ENCODE measurements at places on chromosomes 6 and 20.

GRCh38 chr20:34102342-34102741, 9.7 kb downstream of the EIF2S2 start:
- DNase-seq: no peak

DNA sequence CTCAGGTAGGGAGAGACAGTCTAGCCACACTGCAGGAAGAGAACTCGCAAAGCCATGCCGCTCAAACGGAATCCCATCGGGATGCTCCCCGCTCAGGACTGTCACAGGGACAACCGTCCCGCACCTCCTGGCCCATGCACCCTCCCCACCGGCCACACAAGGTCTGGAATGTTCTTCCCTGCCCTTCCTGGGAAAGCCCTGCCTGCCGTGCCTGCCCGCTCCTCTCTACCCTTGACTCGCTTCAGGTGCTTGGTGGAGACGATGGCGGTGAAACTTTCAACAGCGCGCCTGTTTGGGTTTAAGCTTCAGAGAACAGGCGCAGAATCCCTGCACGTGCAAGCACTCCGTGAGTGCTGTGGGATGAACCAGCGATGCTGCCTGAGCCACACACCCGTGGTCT, 20.6 kb downstream of the TAF4 start:
- DNase-seq: no peak

DNA sequence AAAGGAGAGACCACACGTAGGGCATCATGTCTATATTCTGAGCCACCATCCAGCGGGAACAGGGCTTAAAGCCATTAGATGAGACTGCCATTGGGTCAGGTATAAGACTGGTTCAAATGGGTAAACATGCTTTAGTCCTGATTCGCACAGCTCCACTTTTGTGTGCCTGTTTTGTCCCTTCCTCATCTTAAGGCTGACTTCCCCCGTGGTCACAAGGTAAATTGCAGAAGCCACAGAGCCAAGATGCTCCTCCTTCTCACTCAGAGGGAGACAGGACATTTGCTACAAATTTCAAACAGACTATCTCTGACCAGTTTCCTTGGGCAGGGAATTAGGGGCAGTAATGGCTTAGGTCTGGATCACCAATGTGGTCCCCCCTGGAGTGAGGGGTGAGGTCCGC, 11.4 kb upstream of the IFNGR1 start:
- no peak for DNase-seq

DNA sequence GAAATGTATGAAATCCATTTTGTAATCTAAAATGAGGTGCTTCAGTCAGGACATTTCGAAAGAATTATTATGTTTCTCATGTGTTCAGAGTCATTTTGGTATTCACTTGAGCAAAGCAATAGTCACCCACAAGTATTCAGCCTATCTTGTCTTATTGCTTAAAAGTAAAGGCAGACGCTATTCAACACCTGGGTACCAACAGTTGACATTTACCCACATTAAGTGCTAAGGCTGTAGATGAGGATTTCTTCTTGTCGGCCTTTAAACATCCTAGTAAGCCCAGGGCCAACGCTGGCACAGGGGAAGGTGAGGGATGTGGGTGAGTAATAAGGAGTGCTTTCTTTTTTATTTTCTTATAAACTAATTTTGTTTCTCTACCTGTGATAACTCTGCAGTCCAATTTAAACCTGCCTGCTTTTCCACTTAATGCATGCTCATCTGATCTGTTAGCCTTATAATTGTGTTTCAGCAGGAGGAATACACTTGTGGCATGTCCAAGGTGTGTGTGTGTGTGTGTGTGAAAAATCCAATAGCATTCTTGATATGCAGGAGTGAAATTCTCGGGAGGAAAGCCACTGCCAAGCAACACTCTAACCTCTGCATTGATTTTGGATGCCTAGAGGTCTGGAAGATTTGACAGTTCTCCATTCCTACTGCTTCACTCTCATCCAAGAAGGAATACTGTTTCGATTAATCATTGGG, 252.0 kb downstream of the SOX4 start:
- no peak for DNase-seq

- DNase-seq: no peak
These were observed 215.5 kb upstream of the ECI2 start for GRCh38 chr6:4350567-4351519.

- DNase-seq: no peak
These were observed 7.2 kb downstream of the NHSL1 start for GRCh38 chr6:138492113-138492512.

DNA sequence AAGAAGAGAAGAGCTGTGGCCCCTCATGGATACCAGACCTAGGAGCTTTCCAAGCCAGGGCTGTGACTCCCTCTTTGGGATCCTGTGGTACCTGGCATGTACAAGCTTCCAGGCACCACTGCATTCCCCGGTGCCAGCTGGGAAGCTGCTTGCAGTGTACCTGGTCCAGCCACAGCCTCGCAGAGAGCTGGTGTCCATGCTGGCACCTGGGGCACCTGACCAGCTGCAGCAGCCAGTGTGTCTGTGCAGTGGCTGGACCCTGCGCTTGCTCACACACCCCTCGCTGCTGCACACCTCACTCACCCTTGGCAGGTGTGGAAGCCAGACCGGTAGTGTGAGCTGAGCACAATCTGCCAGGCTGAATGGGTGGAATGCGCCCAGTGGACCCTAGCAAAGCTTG, 190.9 kb upstream of the MAN1A1 start:
- no peak for DNase-seq

- DNase-seq: no peak
These were observed 33.9 kb upstream of the RNF144B start for GRCh38 chr6:18353251-18353650.

GRCh38 chr6:166417285-166417691, 34.5 kb upstream of the MPC1 start:
- DNase-seq: no peak

DNA sequence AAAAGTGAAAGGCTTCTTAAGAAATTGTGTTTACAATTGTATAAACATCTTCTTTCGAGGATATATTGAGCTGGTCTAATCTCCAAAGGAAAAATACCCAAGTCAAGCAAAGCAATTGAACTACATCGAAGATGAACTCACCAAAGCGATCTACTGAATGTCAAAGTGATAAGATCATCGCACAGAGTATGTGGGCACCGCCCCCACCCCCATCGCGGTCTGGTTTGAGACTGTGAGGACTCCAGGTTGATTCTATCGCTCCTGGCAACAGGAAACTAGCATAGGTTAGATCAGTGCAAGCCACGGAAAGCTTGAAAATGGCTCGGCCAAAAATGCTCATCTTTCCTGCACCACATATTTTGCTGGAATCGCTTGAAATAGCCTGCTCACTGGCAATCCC, 133.2 kb upstream of the RPS6KA2 start:
- DNase-seq: no peak

GRCh38 chr20:14583413-14583812, 246.0 kb upstream of the FLRT3 start:
- no peak for DNase-seq

DNA sequence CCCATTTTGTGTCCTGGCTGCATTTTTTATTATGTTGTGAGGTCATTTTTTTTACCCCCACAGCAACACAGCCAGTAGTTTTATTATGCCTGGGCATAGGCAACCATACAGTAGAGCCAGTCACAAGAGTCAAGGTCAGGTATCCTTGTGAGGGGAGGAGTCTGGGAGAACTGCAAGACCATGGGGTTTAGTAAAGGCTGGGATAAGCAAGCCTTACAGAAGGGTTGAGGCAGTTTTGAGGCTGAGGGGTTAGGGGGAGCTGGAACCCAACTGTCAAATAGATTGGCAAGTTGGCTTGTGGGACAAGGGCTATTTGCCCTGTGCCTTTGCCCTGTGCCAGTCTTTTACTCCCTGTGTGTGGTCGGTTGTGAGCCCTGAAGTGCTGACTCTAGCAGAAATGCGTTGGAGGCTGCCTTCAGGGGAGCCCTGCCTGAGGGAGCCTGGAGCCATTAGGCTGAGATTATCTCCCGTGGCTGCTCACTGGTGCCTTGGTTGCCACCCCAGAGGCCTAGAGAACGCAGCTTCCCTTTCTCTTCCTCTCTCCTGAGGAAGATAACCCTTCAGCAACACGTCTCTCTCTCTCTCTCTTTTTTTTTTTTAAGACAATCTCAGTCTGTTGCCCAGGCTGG, 31.1 kb downstream of the RALY start:
- DNase-seq: no peak

DNA sequence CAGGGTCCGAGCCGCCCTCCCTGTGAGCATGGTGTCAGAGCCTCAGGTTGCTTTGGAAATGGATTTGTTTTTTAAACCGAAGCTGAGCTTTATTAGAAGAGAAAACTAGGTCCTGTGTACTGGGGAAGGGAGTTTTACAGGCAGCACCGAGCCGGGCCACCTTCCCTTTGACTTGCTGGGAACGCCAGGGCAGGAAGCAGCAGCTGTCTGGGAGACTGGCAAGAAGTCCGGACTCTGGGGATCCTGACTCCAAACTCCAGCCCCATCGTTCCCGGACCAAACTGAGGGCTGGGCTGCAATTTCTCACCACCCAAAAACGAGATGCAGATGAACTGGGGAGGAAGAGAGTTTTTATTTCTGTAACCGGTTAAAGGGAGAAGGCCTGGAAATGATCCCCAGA, 214.9 kb upstream of the KCNG1 start:
- no peak for DNase-seq

DNA sequence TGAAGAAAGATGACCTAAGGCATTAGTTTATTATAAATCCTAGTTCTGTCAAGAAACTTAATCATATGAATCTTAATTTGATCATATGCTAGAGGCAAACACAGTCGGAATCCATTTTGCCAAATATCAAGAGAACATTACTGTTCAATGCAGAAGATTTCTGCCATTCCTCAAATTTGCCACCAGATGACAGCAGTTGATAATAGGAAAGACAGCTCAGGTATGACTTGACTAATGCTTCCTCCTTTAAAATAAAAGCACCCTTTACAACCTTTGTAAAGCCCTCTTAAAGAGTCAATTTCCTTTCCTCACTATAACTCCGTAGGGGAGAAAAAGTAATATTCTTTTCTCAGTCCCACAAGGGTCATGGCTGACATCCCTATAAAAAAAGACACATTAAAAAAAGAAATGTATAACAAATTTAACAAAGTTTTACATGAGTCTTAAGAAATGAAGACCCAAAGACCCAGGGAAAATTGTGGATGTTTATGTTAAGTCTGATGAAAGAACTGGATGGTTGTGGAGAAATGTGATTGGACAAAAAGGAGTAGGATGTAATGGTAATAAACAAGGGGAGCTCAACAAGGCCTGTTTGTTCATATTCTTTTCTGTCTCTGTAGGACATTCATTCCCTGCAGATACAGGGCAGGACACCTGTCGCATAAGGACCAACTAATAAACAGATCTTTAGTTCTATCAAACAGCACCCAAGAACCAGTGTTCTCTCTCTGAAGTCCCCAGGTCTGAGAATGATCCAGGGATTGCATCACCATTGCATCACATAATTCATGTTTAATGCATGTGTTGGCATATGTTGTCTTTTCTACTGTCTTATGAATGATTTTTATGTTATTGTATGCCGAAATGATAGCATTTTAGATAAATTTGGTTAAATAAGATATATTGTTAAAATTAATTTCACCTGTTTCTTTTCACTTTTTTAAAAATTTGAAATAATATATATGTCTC, 23.0 kb upstream of the IL17A start:
- DNase-seq: no peak

- DNase-seq: no peak
These were observed 3.0 kb upstream of the FBXO9 start for GRCh38 chr6:53062169-53062539.

DNA sequence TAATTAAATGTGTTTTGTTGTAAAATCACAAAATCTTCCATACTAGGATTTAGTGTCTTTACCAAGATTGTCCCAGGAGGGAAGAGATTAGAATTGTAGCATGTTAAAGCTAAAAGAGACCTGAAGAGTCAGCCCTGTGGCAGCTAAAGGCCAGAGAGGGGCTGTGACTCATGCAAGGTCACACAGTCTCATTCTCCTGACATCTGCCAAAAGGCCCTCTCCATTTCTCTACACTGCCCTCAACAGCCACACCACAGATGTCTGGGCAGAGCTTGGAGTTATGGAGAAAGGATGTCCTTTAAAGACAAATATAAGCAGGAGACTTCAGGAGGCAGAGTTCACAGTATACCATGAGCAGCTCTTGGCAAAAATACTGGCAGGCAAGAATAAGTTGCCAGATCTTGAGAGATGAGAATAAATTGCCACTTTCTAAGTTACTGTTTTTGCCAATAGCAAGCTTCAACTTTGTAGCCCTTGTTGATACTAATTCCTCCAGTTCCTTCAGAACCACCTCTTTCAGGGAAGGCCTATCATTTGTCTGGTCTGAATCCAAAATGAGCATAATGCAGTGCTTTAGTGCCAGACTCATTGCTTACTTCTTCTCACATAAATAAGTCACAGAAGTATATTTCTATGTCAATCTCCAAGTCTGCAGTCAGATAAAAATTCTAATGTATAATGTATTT, 41.7 kb downstream of the AKIRIN2 start:
- DNase-seq: no peak

GRCh38 chr6:85771925-85772430, 129.3 kb upstream of the SYNCRIP start:
- DNase-seq: no peak

DNA sequence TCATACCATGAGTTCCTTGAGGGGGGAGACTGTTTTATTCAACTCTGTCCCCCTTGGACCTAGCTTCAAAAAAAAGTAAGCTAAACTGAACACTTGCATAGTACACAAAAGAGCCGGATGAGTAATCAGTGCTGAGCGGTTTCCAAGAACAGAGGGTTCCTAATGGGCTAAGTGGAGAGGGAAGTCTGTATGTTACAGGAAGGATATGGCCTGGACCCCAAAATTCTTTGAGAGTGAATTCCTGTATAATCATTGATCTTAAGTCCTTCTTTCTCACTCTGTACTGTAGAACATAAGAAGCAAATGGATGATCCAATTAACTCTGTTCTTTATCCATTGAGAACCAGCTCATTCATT, 324.7 kb upstream of the CNR1 start:
- no peak for DNase-seq

DNA sequence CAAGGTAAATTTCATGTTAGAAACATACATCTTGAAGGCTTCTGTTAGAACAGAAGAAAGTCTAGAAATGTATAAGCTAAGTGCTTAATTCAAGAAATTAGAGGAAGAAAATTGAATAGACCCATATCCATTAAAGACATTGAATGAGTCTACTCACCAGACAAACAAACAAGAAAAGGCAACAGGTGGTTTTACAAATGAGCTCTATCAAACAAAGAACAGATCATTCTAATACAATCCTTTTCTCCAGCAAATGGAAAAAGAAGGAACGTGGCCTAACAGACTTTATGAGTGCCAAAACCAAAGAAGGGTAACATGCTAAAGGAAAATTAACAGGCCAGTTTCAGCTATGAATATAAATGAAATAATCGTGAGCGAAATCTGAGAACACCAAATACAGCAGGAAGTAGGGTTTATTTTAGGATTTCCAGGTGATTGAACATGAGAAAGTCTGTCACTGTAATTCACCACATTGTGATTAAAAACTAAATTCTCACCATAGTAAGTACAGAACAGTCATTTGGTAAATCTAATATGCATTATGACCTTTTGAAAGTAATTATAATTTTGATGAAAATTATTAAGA, 22.6 kb downstream of the MTHFD1L start:
- DNase-seq: no peak

DNA sequence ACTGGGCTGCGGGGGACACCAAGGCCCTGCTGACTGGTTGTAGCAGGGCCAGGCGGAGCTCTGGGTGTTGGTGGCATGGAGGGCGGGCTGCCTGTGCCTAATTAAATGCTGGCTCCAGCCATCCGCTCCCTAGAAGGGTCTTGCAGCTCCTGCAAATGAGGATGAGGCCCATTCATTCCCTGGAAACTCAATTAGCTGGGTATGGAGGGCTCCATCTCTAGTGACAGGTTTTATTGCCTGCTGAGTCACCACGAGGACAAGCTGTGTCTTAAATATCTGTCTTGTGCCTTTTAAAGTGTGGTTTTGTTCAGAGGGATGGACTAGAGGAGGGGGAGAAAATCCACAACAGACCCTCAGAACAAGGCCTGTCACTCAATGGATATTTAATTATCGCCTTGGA, 60.9 kb downstream of the SULF2 start:
- no peak for DNase-seq
